GM12864 (cell line): ENCODE measurements at places on chromosomes 11 and 22.
A peak's percentile ranks its signal among the peaks of the same experiment; 100 is the strongest.

GRCh38 chr22:39478441-39478850, 21.6 kb downstream of the MGAT3 start:
- no peak for DNase-seq

DNA sequence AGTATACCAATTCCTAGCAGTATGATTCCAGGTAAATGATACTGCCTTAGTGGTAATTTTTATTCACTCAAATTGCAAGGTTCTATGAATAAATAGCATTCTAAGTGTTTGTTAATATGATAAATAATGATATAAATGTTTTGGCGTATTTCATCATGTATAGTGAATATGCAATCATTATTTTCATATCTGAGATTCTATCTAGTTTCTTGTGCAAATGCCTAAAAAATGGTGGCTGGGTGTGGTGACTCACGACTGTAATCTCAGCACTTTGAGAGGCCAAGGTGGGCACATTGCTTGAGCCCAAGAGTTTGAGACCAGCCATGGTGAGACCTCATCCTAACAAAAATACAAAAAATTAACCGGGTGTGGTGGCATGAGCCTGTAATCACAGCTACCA, 13.9 kb downstream of the HIPK3 start:
- DNase-seq: no peak

- DNase-seq: no peak
These were observed 4.2 kb downstream of the LGR4 start for GRCh38 chr11:27468209-27468994.

DNA sequence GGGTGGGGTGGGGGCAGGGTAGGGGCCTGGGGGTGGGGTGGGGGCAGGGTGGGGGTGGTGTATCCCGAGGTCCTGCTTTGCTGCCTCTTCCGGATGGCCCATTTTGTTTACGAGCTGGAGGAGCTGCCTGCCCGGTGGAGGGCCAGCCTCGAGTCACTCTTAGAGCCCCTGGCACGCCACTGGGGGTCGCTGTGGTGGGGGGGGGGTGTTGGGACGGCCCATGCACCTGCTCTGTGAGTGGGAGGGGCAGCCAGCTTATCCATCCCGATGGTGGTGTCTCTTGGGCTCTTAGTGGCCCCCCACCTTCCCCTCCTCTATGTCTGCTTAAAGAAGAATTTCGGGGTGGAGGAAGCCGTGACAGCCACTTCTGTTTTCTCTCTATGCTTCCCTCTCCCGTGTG, 24.6 kb downstream of the MRGPRD start:
- no peak for DNase-seq

- peak; percentile 24 for DNase-seq
These were observed 44.5 kb downstream of the ZNF280B start for GRCh38 chr22:22463855-22464540.

DNA sequence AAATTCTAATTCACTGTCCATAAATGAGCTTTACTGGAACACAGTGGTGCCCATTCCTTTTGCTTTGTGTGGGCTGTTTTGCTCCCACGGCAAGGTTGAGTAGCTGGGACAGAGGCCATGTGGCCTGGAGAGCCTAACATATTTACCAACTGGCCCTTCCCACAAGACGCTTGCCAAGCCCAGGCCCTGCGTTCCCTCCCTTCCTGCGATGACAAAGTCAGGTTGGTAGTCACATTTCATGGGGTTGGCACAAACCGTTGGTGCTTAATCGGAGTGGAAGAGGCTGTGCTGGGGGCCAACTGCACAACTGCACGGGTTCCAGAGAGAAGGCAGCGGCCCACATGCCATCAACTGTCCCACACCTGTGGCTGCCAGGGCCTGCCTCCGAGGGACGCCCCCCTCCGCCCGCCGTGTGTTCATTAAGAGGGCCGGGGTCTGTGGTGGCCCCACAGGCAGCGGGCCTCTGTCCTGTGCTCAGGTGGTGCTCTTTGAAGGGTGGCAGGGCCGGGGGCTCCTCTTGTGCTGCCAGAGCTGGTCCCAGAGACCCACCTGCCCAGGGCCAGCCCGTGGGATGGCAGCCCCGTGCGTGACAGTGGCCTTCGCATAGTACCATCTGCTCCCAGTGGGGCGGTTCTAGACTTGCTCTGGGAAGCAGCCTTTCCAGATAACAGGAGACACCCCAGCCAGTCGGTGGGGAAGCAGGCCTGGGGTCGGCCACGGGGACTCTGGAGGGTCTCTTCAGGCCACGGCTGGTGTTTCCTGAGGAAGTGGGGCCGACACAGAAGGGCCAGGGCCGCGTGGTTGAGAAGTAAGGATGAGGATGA, 81.5 kb upstream of the CLDN5 start:
- DNase-seq: no peak

- DNase-seq: no peak
These were observed 25.0 kb upstream of the KCNQ1OT1 start for GRCh38 chr11:2724653-2725367.

GRCh38 chr11:4926608-4927007, 2.5 kb upstream of the OR51G1 start:
- DNase-seq: no peak

DNA sequence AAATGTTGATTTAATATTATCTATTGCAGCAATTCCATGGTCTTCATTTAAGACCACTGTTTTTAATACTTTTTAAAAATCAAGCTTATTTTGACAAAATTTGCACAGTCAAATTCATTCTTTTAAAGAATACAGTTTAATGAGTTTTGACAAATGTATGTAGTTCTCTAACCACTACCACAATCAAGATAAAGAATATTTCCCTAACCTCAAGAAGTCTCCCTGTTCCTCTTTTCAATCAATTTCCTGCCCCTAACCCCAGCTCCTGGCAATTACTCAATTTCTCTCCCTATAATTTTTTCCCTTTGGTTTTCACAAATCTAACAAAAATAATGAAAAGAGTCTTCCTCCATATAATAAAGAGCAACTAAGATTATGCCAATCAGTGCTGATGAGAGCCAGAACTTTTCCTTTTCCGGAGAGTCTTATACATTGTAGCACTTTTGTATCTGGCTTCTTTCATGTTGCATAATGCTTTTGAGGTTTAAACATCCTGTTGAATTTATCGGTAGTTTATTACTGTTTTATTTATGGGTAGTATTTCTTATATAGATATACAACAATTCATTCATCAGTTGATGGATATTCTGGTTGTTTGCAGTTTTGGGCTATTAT, 231.7 kb downstream of the AASDHPPT start:
- DNase-seq: no peak

GRCh38 chr11:75276186-75276585, 35.6 kb downstream of the TPBGL start:
- no peak for DNase-seq
